ENCODE measurements at places on chromosomes 7 and 10. TPM values are rescaled to one million over a fixed set of nuclear protein-coding genes. Genes with fewer than 3 reads are reported as not detected.

DNA sequence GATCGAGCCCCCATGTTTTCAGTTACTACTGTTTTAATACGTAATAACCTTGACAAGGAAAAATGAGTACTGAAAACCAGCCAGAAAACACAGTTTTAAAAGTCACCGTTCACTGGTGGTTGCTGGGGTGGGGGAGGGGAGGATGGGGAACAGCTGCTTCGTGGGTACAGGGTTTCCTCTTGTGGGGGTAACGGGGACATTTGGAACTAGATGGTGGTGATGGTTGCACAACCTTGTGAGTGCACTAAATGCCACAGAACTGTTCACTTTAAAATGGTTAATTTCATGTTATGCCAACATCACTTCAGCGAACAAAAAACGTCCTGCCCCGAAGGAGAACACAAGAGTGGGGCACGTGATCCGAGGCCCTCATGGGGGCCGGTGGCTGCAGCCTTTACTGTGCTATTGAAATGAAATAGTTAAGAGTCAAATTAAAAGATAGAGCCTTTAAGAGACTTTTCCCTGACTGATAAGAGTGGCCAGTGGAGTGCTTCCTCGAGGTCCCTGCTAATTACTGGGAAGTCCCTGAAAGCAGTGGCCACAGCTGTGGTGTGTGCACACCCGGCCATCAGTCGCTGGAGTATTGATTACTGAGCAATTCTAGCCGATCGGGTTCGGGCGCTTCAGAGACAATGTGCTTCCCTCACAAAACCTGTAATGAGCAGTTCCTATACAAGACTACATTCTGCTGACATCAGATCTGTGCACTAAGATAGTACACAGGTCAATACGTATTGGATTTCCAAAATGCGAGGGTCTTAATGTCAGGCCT lies 80.3 kb downstream of the EBF3 start:
- no peak for DNase-seq

DNA sequence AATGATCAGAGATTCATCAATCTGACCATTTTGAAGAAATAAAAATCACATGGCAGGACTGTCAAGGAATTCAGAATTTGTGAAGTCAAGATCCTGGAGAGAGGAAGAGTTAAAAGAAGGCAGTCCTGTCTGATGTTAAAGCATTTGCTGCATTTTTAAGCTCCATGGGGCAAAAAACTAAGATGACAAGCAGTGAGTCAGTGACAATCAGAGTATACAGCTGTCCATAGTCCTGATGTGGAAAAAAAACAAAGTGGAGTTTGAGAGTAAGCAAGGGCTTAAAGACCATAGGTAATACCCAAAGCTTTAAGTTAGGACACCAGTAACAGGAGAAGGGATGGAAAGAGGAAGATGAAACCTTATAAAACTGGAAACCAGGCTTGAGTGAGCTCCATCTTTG lies 412.7 kb upstream of the ANKRD30A start:
- no peak for DNase-seq

DNA sequence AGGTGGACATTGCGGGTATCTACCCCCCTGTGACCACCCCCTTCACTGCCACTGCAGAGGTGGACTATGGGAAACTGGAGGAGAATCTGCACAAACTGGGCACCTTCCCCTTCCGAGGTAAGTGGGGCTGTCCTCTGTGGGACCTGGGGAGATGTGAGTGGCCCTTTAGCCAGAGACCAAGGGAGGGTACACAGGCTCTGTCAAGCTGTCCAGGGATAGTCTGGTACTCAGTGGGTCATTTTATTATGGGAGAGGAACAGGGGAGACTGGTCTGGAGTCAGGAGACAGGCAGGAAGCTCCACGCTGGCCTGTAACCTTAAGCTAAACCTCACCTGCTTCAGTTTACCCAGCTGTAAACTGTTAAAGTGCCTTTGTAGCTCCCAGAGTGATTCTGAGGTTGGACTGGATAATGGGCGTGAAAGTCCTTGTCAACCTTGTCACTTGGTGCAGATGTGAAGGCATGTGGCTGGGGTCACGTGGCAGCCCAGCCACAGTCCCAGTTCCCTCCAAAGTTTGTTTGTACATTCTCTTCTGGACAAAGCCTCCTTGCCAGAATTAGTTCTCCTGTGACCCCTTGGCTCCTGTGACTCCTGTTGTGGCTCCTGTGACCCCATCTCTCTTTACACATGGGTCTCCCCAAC lies 729 bp downstream of the HOGA1 start:
- DNase-seq: no peak

GRCh38 chr7:94883616-94884015 lies 23.8 kb upstream of the PPP1R9A start:
- no peak for DNase-seq

Gene POLR2J3
- total RNA-seq: 84.3 TPM

DNA sequence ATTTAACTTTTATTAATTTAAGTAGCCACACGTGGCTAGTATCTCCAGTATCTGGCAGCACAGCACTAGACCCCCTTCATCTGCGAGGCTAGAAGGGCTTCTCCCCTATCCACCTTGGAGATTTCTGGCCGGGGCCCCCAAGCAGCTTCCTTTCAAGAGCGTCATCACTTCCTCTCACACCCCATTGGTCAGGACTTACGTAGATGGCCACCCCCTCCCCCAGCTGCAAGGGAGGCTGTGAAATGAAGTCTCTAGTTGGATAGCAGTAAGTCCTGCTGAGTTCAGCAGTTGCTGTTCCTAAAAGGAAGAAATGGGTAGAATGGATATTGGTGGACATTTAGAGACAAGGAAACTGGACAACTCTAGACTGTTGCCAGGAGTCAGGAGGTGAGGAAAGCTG lies 33.8 kb upstream of the COMTD1 start:
- no peak for DNase-seq

GRCh38 chr10:118729641-118730258 lies 25.0 kb downstream of the CACUL1 start:
- peak; percentile 71 for DNase-seq

DNA sequence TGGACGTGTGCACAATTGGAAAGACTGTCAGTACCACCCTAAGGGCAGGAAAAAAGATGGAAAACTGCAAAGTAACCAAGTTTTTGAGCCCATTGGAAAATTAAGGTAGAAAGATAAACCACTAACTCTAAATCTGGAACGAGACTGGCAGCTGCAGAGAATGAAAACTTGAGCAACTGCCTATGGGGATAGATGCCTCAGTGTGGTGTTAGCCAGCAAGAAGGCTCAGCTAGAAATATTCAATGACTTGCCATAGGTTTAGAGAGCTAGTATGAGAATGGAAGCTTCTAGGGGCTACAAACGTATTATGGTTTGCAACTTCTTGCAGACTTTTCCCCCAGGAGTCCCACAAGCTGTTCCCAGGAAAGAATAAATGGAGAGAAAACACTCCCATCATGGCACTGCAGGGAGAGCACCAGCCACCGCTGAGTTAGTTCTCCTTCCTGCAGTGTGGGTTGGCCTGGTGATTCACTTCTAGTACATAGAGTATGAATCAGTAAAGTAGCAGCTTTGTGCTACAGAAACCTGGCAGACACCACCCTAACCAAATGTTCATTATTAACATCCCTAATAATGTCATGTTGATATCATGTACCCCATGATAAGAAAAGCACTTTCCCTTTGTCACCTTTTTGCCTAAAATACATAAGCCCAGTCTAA lies 372.4 kb upstream of the VWC2 start:
- DNase-seq: no peak

GRCh38 chr10:87092861-87093631 lies 1.6 kb downstream of the GLUD1 start:
- no peak for DNase-seq

Gene CARD11
- 9.7 TPM for total RNA-seq

Gene SFTPA1
- total RNA-seq: 1.4 TPM

Gene GIMAP2
- 5.5 TPM for total RNA-seq

GRCh38 chr7:109179601-109180000 lies 609.9 kb downstream of the DNAJB9 start:
- no peak for DNase-seq

Gene ATP6V0E2
- 5.1 TPM for total RNA-seq

DNA sequence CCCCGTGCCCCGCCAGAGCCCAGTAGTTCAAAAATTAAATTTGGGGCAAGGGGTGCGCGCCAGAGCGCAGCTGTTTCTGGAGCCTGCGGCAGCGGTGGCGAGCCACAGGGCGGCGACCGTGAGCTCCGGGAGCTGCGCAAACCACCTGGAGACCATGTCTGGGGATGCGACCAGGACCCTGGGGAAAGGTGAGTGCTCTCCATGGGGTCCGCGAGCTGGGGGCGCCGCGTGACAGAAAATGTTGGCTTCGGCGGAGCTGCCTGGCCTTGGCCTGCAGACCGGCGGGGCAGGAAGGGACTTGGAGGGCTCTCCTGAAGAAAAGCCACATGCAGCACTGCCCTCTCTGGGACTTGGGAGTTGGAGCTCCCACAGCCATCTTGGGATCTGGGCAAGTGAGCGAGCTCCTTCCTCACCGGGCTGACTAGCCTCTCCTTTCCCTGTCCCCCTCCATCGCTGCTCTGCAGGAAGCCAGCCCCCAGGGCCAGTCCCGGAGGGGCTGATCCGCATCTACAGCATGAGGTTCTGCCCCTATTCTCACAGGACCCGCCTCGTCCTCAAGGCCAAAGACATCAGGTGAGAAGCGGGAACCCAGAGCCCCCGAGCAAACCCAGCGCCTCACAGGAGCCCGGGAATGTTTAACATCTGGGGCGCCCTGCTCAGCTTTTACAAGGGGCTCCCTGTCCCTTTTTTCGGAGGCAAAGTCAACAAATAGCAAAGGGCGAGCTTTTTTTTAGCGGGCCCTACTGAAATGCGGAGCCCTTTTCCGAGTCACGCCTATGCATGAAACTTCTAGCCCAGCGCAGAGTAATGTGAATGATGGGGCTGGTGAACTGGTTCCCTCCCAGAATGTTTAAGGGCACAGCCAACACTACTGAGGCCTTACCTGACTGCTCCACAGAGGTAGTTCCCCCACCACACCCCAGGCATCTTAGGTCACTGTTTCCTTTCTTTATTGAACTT lies 6.1 kb downstream of the GSTO2 start:
- DNase-seq: peak; percentile 68

- no peak for DNase-seq
Observed at GRCh38 chr10:66258693-66259092, 667.1 kb upstream of the LRRTM3 start.

Gene EN2
- total RNA-seq: not detected
